ENCODE measurements at places on chromosomes 1 and 21.

- DNase-seq = no peak
Measured at GRCh38 chr1:93588206-93588605, 93.4 kb downstream of the BCAR3 start.

GRCh38 chr1:164561472-164561871 is 2.5 kb downstream of the PBX1 start:
- DNase-seq = no peak

GRCh38 chr1:41580021-41580420 is 95.5 kb upstream of the EDN2 start:
- DNase-seq = no peak

DNA sequence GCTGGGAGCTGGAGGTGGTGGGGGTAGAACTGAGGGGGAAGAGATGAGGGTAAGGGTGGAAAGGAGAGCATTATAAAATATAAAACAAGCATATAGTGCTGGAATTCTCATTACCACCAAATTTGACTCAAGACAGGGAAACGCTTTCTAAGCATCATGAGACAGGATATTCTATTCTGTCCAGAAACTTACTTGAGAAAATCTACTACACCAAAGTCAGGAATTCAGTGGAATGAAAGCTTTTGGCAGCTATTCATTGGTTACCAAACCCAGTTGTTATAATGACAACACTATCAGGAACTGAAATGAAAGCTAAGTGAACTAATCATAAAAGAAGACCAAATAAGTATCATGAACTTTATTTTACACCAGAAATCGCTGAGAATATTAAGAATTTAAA is 14.5 kb downstream of the AIDA start:
- DNase-seq = no peak

DNA sequence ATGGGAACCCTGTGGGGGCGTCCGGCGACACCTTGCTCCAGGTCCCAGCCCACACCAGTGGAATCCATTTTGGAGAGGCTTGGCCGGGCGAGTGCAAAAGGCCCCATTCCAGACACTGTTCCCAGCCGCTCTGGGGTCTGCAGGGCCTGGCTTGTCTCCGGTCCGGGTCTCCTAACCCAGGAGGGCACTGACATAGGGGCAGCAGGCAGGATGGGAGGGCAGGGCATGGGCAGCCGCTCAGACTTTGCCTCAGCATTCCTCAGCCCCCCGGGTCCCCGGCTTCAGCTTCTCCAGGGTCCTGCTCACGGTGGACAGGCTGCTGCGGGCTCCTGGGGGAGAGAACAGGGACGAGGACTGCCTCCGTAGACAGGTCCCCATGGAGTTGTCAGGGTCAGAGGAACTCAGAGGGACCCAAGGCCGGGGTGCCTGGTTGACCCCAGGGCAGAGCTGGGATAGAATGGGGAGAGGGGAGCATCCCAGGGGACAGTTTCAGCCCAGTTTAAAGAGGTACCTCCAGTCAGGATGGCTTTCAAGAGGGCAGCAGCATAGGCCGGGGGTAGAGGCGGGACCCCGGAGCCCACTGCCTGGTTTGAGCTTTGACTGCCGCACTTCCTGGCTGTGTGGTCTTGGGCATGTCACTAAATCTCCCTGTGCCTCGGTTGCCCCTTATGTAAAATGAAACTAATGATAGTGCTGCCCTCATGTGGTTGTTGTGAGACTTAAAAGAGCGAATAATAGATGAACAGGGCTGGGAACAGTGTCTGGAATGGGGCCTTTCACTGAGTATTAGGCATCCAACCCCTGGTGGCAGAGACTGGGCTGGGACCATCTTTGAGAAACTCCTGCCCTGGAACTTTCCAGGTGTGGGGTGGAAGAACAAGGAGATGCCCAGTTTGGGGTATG is 3.7 kb downstream of the KNCN start:
- DNase-seq = no peak

DNA sequence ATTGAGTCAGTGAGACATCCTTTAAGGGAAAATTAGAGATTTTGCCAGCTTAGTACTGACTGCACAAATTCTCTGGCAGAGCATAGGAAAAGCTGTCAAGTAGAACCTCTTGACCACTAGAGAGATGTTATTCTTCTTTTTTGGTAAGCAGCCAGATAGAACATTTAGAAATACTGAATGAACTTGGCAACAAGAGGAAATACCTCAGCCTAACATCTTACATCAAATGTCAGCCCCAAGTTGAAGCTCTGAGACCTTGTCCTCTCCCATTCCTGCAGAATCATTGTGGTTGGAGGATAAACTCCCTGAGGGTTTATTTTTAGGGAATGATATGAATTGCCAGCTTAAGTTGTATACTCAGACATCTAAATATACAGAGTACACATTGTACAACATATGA is 53.5 kb downstream of the MIGA1 start:
- no peak for DNase-seq

DNA sequence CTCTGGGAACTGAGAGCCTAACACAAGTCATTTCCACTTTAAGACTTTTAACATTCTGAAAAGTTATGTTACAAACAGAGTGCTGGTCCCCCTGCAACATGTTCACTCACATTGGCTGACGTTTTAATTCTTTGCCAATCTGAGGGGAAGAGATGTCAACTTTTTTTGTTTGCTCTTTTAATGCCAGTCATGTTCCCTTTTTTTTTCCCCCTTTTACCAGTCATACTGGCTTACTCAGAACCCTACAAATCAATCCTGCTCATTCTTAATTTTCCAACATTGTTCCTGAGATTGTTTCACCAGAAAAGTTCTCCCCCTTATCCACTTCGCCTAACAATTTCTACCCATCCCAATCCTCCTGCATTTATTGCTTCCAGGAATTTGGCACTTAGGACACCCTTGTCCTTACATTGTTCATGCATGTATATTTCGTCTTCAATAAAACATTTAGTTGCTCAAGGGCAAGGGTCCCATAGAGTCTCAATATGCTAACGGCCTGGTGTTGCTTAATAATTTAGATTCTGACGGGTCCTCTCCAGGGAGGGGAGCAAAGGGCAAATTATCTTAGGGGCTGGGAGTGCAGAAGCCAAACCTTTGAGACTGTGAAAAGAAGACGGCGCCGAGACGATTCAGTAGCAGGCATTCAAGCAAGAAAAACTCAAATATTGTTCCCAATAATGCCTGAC is 624 bp upstream of the CR1L start:
- DNase-seq = no peak

DNA sequence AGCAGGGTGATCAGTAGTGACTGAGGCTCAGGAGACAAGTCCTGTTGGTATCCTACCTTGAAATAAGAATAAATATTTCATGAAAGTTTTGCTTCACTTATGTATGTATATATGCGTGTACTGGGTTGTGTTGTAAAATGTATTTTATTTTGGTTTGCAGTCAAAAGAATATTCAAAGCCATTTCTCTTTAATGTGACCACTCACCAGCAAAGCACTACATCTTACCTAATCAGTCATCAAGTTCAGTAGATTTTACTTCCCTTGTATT is 11.0 kb downstream of the SCP2 start:
- no peak for DNase-seq

DNA sequence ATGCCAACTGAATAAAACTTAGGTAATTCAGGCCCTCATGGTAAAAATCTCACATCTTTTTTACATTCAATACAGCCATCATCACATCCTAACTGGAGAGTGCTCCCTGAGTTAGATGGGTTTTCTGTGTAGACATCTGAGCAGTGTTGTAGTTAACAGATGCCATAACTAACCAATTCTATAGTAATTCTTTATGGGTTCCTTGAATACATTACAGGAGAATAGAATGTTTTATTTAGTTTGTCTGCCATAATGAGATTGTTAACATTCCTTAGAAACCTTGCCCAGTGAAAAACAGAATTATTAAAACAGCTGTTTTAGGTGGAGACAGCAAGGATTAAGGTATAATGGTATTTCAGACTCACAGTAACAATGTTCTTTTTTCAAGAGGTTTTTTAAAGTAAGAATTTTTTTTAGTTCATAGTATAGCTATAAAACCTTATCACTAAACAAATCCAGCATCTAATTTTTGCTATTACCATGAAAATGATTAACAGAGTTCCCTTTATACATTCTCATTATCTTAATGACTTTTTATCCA is 95.3 kb downstream of the ATP5PO start:
- no peak for DNase-seq

DNA sequence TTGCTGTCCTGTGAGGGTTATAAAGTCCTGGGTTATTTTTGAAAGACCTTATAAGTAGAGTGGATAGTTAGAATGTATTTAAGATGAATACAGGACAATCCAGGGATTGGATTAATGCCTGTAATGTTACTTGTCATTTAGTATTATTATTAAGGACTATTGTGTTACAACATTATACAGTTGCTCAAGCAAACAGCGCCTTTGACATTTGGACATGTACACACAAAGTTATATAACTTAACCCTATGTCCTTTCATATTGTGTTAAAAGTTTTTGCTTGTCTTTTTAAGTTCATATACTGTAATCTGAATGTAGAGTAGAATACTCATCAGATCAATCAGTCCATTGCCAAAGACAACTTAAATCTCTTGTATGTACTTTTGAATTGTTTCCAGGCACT is 2.0 kb downstream of the PRKAA2 start:
- no peak for DNase-seq

DNA sequence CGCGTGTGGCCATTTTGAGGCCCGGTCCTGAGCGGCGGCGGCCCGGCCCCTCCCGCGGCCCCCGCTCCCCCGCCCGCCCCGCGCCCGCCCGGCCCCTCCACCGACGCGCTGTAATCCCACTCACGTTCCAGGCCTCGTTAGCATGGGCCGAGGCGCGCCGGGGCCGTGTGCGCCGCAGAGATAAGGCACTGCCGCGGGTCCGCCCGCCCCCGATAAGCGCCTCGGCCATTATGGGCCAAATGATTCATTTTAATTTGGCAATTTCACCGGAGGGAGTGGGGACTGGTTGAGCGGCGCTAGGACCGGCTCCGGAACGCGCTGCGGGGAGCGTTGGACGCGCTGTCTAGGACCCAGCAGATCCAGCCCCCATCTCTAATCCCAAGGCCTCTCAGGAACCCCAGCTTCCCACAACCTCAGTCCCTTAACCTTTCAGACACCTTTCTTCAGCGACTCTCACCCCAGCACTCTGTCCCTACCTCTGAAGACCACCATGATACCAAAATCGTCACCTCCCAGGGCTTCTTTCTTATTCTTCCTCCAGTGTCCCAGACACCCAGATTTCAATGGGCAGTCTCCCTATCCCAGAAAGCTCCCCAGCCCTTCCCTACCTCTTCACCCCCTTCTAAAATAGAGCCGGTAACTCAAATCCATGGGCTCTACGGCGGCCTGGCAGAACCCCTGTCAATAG is at the start of gene TAL1:
Gene TAL1 (minus strand): TSS at position 39 of the 688 bp plus-strand sequence. CDS start 6,337 bp downstream, outside the sequence.
- DNase-seq = no peak

- no peak for DNase-seq
Measured at GRCh38 chr1:109996476-109996875, 11.9 kb downstream of the AHCYL1 start.

GRCh38 chr1:106879538-106879937 is 176.9 kb upstream of the PRMT6 start:
- DNase-seq = no peak

DNA sequence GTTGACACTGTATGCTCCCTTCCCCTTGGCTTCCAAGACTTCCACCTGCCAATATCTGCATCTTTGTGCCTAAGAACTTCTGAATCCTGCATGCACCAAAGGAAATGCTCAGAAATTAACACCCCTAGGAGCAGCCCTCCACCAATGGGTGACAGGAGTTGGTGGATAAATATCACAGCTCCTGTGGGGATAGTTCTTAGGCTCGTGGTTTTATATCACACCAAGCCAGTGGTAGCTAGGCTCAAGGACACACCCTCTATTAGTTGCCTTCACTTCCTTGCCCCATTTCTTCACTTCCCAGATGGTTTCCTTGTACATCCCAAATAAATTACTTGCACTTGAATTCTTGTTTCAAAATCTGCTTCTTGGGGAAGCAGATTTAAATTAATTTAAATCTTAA is 16.9 kb upstream of the CDC14A start:
- DNase-seq = no peak

- DNase-seq = no peak
Measured at GRCh38 chr1:145912128-145912641, 2.3 kb upstream of the ITGA10 start.

GRCh38 chr1:15706751-15707150 is 22.6 kb downstream of the PLEKHM2 start:
- no peak for DNase-seq

GRCh38 chr1:184267747-184268146 is 119.1 kb upstream of the C1orf21 start:
- no peak for DNase-seq

DNA sequence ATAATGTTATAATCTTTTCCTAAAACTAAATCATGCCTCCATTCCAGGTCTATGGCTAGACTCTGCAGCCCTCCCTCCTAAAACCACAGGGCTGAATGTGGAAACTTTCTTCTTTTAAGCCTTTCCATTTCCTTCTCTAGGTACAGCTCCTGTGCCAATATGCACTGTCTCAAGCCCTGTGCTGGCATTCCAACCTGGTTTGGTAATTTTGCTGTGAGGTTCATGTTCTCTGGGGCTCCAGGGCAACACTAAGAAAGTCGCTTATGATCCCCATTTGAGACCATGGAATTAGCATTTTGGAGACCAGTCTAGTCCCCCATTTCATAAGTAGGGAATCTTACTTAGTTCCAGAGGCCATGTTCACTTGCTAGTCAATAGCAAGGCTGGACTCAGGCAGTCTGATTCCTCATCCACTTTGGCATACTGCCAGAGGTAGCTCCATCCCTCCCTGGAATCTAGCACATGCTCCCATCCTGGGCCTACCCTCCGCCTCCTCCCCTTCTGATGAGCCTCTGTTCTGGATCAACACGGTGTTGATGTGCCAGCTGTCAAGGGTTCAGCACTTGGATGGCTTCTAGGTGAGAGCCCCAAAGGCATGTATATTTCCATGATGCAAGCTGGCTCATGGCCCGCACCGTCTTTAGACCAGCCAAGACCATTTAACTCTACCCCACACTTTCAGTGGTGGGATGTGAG is 36.5 kb downstream of the ZMYND12 start:
- no peak for DNase-seq

DNA sequence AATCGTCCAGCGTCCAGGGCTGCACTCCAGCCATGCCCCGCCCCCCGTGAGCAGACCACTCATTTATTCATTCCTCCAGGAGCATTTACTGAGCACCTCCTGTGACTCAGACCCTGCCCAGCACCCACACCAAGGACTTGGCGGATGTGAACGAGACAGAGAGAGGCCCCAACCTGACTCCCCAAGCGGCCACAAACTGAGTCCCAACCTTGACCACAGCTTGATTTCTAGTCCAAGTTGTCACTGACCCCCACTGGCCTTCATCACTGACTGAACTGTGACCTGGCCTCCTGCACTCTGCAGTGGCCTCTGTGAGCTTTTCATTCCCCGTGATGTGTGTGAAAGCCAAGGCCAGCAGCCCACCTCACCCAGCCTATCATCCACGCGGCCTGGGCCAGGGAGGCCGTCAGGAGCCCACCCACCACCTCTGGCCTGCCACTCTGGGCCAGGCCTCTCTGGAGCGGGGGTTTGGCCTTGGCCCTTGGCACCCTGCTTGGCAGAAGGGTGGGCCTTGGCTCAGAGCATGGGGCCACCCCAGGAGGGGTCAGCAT is 19.3 kb upstream of the RUNX3 start:
- no peak for DNase-seq

GRCh38 chr1:241608379-241609033 is 31.7 kb downstream of the CHML start:
- DNase-seq = no peak

Measured in stimulated activated CD4-positive, alpha-beta T cell treated with anti-CD3 and anti-CD28 coated beads, Interleukin-1b, Interleukin-23, amount 100 ng/mL, for 4 hours (primary cell).